NCI-H748 treated with DMSO at 0.1 percent for 48 hours (cell line): ENCODE measurements at places on chromosomes 2 and 18.

GRCh38 chr2:181948227-181948626, 37.4 kb upstream of the PPP1R1C start:
- DNase-seq = no peak

- no peak for DNase-seq
Observed at GRCh38 chr2:133420788-133421187, 147.5 kb downstream of the NCKAP5 start.

- no peak for DNase-seq
Observed at GRCh38 chr2:74423231-74424095, 1.9 kb downstream of the WDR54 start.

DNA sequence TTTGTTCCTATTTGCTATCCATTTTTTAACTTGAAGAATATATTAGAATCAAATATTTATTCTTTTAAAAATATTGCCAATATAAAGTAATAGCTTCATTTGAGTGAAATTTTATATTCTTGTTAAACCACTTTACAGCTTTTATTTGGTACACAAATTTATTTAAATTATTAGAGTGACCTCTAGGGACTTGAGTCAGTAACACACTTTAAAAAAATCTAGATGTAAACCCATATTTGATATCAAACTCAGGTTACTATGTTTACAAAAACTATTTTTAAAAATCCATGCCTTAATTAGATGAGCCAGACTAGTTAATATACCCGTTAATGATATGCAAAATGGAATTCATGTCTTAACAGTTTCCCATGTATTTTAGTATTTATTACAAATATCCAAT, 134.6 kb downstream of the MAP4K4 start:
- DNase-seq = no peak

- DNase-seq = peak; percentile 5
Observed at GRCh38 chr2:70978341-70979179, at the start of gene ANKRD53. Gene ANKRD53, plus strand, starts transcription at chr2:70978630. Its CDS starts 16 bp downstream, at chr2:70978646.

GRCh38 chr18:74773171-74773624, 175.5 kb downstream of the ZNF407 start:
- no peak for DNase-seq
